NCI-H187 treated with DMSO at 0.1 percent for 48 hours (cell line): ENCODE measurements at places on chromosomes 1 and 21.

GRCh38 chr1:114627107-114627506 lies 42.7 kb downstream of the DENND2C start:
- DNase-seq = no peak

DNA sequence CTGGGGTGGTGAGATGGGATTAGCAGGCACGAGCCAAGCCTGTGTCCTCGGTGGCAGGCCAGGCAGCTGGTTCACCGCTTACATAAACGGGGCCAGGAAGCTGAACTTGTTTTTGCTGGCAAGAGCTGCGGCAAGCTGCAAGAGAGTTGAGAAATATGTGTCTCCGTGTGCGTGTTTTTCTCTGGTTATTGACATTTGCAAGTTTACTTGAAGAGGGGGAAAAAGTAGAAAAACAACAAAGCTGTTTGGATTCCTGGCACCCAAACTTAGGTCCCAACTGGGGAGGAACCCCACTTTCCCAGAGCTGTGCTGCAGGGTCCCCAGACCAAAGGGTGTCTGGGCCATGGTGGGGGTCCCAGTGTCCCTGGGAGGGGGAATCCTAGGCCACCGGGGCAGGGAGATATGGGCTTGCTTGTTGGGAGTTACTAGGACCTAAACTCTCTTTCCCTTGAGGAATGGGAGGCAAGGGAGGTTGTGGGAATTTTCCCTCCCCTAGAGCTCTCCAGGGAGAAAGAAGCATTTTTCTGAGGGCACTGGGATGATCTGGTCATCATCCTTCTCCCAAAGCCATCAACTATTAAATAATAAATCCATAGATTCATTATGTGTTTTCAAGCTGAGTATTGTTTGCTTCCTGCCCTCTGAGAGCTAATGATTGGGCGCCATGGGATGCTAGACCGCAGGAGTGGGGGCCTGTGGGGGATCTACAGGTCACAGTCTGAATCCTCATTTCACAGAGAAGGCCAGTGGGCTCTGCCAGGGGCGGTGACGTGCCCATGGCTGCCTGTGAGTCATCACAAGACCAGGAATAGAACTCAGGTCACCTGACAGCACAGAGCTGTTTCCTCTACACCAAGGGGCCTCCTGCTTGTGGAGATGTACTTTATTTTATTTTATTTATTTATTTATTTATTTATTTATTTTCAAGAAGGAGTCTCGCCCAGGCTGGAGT lies 14.8 kb downstream of the IL6R start:
- no peak for DNase-seq

GRCh38 chr21:45316871-45317397 lies 29.2 kb upstream of the POFUT2 start:
- no peak for DNase-seq

DNA sequence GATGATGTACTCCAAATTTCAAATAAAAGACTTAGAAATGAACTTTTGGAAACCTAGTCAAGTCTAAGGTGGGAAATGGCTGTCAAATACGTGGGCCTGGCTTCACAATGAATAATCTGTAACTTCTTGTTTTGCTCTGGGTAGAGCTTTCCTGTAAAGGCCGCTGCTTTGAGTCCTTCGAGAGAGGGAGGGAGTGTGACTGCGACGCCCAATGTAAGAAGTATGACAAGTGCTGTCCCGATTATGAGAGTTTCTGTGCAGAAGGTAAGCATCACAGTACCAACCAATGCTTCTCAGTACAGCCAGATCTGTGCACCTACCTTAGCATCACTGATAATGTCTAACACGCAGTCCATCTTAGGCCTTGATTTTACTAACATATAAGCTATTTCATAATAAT lies 73.6 kb downstream of the TPR start:
- no peak for DNase-seq

- DNase-seq = no peak
Measured at GRCh38 chr1:55600242-55600641, 385.1 kb upstream of the USP24 start.

DNA sequence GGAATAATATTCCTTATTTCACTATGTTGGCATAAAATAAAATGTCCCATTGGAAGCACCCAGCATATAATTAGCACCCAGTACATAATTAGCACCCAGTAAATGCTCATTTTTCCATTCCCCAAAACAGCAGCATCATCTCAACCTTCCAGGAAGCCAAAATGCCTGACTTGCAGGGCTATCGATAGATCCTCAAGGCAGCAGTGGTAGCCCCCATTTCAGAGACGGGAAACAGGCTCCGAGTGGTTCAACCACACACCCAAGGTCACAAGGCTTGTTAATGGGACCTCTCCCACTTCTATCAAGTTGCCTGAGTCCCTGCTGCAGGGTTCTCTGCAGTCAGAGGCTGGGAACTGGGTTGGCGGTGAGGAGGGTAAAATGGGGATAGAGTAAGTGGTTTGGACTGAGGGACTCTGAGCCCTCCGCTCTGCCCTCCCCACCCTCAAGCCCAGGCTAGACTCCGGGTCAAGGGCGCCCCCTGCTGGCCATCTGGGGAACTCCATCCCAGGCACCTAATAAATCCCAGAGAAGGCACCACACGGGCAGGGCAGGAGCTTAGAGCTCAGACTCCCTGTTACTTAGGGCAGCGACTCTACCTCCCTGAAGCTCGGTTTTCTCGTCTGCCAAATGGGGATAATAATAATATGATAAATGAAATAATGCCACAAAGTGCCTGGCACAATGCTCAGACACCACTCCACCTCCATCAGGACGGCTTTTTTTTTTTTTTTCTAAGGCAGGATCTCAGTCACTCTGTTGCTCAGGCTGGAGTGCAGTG lies 21.9 kb upstream of the LAPTM5 start:
- no peak for DNase-seq

DNA sequence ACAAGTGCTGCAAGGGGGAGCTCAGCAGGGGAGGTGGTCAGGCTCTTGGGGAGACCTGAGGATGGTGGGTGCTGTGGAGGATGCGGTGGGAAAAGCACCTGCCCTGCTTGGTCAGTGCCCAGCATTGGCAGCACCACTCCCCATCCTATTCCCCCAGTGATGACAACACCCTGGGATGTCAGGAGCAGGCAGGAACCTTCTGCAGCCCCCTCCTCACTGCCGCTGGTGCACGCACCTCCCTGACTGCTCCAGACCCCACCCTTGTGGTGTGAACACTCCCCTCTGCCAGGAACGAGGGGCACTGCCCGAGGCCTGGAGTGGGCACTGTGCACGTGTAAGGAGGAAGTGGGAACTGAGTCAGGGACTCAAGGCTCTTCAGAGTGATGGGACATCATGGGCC lies 12.5 kb downstream of the TMPRSS3 start:
- DNase-seq = no peak

GRCh38 chr1:36492491-36492890 lies 9.8 kb upstream of the CSF3R start:
- no peak for DNase-seq

DNA sequence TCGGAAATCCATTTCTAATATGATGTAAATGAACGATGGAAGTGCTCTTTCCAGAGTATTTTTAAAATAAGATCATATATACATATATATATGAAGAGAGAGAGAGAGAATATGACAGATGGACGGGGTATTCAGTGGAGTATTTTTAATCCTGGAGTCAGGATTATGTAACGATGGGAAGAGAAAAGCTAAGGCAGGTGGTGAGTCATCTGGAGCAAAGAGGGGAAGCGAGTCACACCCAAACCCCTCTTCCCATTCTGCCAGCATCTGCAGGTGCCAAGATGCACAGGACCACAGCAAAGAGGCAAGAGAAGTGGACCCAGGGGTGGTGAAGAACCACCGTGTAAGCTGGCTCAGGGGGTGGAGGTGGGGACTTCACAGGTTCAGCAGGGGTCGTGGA lies 102.7 kb upstream of the GRIK3 start:
- no peak for DNase-seq

- DNase-seq = no peak
Measured at GRCh38 chr21:45942755-45943629, 38.6 kb upstream of the COL6A1 start.

DNA sequence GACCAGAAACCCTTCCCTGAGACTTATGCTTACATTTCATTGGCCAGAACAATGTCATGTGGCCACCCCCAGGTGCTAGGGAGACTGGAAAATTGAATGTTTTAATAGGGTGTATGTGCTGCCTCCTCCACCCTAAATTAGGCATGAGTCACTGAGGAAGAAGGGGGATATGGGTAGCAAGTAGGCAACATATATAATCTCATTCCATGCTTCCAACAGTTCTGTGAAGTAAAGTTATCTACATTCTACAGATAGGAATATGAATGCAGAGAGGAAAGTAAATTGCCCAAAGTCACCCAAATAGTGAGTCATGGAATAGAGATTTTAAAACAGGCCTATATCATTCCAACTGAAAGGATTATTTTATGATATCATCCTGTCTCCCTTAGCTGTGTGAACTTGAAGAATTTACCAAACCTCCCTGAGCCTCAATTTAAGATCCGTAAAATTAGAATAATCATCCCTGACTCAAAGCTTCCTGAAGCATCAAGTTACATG lies 168.6 kb upstream of the FGGY start:
- no peak for DNase-seq

GRCh38 chr1:228987286-228987685 lies 252.0 kb downstream of the RHOU start:
- no peak for DNase-seq

DNA sequence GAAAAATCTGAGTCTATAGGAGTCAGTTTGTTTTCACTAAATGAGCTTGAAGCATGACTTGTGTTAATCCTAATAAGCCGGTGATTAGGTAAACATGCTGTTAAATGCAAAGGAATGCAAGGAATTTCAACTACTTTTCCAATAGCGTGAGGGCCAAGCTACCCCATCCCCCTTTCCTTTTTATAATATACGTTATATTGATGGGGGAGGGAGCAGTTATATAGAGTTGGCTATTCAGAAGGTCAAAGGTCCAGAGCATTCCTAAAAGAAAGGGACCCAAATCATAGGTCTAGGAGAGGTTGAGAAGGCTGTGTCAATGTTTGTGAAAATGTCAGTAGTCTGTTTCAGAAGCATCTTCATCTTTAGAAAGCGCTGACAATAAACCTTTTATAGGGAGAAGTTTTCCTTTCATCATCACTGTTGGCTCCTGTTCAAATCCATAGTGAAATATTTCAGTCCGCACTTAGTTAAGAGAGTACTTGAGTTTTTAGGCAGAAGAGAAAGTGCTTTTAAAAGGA lies 3.8 kb downstream of the CCN1 start:
- DNase-seq = no peak

DNA sequence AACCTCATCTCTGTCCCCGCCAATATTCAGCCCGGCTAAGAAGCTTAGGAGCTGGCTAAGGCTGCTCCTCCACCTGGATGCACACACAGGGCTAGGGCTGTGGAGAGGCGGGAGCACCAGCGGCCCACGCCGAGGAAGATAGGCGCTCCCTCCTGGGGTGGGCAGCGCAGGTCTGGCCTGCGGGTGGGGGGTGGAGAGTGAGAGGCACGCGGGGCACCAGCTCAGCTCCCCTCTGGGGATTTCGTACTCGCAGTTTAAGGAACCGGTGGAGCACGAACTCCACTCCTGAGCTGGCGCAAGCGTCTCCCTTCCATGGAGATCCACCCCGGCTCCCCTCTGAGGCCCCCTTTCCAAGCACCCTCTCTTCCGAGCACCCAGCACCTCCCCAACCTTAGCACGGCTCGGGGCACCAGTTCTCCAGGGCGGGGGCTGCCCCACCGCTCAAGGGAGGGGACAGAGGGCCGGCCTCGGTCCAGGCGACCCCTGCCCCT lies 433 bp upstream of the KAZN start:
- no peak for DNase-seq

DNA sequence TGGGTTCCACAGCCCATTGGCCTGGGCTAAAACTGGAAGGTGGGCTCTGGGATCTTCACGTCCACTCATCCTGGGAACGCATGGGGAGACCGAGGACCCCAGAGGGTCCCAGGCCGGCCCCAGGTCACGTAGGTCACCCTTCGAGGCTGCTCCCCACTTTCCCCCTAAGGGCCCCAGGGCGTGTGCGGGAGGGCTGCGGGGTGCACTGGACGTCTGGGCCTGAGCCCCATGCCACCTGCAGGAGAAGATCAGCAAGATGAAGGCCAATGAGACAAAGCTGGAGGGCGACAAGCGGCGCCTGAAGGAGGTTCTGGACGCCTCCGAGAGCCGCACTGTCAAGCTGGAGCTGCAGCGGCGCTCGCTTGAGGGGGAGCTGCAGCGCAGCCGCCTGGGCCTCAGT lies 12.5 kb downstream of the MFAP2 start:
- DNase-seq = no peak

DNA sequence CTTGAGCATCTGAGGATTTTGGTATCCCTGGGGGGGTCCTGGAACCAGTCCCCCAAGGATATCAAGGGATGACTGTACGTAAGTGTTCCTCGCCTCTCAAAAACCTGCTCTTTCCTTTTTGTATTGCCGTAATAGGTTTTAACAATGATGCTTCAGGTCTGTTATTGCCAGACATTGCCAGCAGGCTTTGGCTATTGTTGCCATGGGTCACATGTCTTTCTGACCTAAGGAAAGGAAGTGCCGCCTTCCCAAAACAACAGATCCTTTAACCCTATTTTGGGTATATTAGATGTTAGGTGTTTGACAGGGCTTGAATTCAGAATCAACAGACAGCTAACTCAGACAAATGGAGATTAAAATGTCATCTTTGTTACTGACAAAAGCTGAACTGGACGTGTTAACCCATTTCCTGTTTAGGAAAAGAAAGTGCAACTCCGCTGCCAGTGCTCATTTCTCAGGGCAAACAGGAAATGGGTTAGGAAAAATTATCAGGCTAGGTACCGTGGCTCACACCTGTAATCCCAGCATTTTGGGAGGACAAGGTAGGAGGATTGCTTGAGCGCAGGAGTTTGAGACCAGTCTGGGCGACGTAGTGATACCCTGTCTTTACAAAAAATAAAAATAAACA lies 12.4 kb upstream of the PRPF38B start:
- no peak for DNase-seq

DNA sequence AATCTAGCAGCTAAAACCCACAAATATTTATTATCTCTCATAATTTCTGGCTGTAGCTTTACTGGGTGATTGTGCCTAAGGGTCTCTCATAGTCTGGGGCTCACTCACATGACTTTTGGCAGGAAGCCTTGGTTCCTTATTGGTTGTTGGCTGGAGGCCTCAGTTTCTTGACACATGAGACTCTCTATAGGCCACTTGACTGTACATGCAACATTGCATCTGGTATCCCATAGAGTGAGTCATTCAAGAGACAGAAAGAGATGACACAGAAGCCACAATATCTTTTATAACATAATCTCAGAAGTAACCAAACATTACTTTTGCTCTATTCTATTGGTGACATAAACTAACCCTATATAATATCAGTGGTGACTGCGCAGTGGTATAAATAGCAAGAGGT lies 128.5 kb upstream of the HNRNPU start:
- no peak for DNase-seq

DNA sequence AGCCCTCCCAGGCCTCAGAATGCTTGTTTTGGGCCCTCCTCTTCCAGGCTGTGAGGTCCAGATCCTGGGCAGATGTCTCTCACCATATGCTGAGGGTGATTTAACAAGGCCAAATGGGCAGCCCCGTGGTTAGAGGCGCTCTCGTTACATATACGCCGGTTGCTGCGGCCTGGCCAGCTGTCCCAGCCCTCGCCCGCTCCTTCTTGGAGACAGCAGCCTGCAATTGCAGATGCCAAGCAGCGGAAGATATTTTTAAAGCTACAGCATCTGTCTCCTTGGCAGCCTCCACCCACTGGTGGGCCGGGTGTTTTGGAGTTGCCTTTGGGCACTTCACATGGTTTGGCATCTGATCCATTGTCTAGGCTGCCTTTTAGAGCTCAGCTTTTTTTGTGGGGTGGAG lies 178.8 kb upstream of the NFIA start:
- DNase-seq = no peak

- no peak for DNase-seq
Measured at GRCh38 chr1:56297904-56298303, 281.5 kb downstream of the PLPP3 start.

- no peak for DNase-seq
Measured at GRCh38 chr1:188249811-188250210, 1421.1 kb downstream of the PLA2G4A start.

- DNase-seq = no peak
Measured at GRCh38 chr1:37325509-37326437, 148.6 kb upstream of the ZC3H12A start.
